ENCODE measurements at places on chromosomes 1 and 21. TPM values are rescaled to one million over a fixed set of nuclear protein-coding genes. Genes with fewer than 3 reads are reported as not detected.

RAB13 gene
- total RNA-seq, result 0.57 TPM

MCL1 gene
- 764 TPM for total RNA-seq

ITLN1 gene
- total RNA-seq, result not detected

SLC27A3 gene
- 8.3 TPM for total RNA-seq

EXTL1 gene
- not detected for total RNA-seq

HCRTR1 gene
- total RNA-seq, result not detected

HDGF gene
- total RNA-seq, result 87.6 TPM

CALML6 gene
- not detected for total RNA-seq

DNA sequence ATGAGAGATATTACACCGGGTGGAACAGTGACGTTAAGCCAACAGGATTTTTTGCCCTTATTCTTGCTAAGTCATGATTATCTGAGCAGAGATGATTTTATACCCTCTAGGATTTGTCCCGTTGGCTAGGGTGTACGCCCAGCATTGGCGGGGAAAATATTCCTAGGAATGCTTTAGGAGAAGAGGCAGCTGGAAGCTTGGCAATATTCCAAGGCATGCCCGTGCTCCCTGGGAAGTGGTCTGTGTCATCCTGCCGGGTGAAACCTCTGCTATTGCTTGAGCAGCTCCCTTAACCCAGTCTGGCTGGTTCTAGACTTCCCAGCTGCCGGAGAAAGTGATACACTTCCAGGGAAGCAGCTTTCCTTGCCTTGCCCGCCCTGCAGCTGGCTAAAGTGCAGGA lies 16.2 kb downstream of the CHRNB2 start:
- H3K36me3 ChIP-seq, result peaks cover 97% of the 10 kb centered on the region
- DNase-seq, result no peak

DNA sequence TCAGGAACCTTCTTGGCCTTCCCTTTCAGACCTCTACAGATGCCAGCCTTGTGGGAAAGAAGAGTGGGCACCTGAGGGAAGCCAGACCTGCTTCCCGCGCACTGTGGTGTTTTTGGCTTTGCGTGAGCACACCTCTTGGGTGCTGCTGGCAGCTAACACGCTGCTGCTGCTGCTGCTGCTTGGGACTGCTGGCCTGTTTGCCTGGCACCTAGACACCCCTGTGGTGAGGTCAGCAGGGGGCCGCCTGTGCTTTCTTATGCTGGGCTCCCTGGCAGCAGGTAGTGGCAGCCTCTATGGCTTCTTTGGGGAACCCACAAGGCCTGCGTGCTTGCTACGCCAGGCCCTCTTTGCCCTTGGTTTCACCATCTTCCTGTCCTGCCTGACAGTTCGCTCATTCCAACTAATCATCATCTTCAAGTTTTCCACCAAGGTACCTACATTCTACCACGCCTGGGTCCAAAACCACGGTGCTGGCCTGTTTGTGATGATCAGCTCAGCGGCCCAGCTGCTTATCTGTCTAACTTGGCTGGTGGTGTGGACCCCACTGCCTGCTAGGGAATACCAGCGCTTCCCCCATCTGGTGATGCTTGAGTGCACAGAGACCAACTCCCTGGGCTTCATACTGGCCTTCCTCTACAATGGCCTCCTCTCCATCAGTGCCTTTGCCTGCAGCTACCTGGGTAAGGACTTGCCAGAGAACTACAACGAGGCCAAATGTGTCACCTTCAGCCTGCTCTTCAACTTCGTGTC lies 995 bp upstream of the ZBTB48 start:
- no peaks in the 10 kb centered on the region for H3K36me3 ChIP-seq
- H3K27me3 ChIP-seq, result no peaks in the 10 kb centered on the region
- H3K4me3 ChIP-seq, result no peak overlapping the region

DNA sequence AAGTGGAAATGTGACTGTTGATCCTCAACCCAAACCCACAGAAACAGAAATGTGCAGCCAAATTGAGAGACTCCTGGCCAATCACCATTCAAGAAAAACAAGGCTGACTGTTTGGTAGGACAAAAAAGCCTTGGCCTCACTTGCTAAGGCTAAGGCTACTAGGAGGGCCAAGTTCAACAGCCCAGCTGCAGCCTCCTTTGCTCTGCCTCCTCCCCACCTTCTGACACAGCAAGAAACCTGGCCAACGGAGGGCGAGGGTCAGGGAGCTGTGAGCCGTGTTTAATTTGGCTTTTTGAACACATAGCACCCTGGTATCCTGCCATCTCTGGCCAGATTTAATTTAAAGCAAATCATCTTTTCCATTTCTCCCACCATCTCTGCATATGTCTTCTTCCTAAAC lies 165.8 kb upstream of the RAB4A start:
- H3K4me3 ChIP-seq, result no peak overlapping the region
- H3K27me3 ChIP-seq, result no peaks in the 10 kb centered on the region

- H3K4me3 ChIP-seq, result no peak overlapping the region
- no peaks in the 10 kb centered on the region for H3K27me3 ChIP-seq
- H3K36me3 ChIP-seq, result peaks cover 50% of the 10 kb centered on the region
- H3K4me1 ChIP-seq, result no peaks in the 10 kb centered on the region
- H3K27ac ChIP-seq, result no peak overlapping the region
Observed at GRCh38 chr1:207789792-207790787, 38.2 kb downstream of the CD46 start.

DNA sequence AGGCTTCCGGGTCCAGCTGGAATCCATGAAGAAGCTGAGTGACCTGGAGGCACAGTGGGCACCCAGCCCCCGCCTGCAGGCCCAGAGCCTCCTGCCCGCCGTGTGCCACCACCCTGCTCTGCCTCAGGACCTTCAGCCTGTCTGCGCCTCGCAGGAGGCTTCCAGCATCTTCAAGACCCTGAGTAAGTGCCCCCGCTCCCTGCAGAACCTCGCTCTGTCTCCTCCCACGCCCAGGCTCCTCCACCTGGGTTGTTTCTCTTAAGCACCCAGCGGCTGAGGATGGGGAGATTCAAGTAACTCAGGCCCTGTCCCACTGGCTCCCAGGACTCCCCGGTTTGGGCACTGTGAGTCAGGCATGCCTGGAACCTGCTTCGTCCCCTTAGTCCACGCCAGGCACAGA lies 1.5 kb downstream of the GUCA2B start:
- H3K36me3 ChIP-seq, result no peaks in the 10 kb centered on the region
- no peak overlapping the region for H3K27ac ChIP-seq
- peaks cover 3% of the 10 kb centered on the region for H3K27me3 ChIP-seq
- no peak overlapping the region for H3K4me3 ChIP-seq
- H3K4me1 ChIP-seq, result no peaks in the 10 kb centered on the region

- H3K27me3 ChIP-seq, result no peaks in the 10 kb centered on the region
- no peaks in the 10 kb centered on the region for H3K4me1 ChIP-seq
- H3K4me3 ChIP-seq, result no peak overlapping the region
- no peak for DNase-seq
- no peak overlapping the region for H3K27ac ChIP-seq
Observed at GRCh38 chr21:17343055-17343454, 169.8 kb upstream of the CXADR start.

DNA sequence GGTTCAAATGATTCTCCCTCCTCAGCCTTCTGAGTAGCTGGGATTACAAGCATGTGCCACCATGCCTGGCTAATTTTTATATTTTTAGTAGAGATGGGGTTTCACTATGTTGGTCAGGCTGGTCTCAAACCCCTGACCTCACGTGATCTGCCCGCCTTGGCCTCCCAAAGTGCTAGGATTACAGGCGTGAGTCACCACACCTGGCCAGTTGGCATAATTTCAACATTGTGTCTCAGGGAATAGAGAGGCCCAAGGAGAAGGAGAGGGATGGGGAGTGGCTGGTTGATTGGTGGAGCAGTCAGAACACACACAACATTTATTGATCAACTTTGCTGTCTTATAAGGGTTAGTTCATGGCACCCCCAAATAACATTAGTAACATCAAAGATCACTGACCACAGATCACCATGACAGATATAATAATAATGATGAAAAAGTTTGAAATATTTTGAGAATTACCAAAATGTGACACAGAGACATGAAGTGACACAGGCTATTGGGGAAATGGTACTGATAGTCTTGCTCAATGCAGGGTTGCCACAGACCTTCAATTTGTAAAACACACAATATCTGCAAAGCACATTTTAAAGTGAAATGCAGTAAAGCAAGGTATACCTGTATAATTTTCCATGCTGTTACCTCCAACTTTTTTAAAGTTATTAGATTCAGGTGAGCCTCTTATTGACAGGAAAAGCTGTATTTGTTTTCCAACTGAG lies 15.8 kb upstream of the CYB5R1 start:
- no peak overlapping the region for H3K27ac ChIP-seq
- peaks cover 11% of the 10 kb centered on the region for H3K27me3 ChIP-seq
- no peak overlapping the region for H3K4me3 ChIP-seq
- H3K4me1 ChIP-seq, result no peaks in the 10 kb centered on the region
- H3K36me3 ChIP-seq, result no peaks in the 10 kb centered on the region

GRCh38 chr1:157193219-157193618 lies 55.0 kb upstream of the ETV3 start:
- H3K36me3 ChIP-seq, result no peaks in the 10 kb centered on the region
- no peak overlapping the region for H3K4me3 ChIP-seq
- no peaks in the 10 kb centered on the region for H3K4me1 ChIP-seq

DNA sequence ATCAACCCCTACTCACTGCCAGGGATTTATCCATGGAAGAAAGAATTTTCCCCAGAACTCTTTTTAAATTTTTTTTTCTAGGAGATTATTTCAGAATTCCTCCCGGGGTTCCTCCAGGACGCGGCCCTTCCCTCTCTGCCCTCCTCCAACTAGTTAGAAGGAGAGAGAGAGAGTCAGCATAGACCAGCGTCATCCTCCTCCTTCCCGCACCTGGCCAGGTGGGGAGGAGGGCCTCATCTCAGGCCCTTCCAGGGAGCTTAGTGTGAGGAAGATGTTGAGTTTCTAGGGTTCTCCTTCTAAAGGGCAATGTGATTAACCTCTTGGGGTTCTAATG lies 63.6 kb downstream of the CDK18 start:
- no peak overlapping the region for H3K4me3 ChIP-seq
- DNase-seq, result no peak
- no peak overlapping the region for H3K27ac ChIP-seq
- no peaks in the 10 kb centered on the region for H3K36me3 ChIP-seq
- H3K27me3 ChIP-seq, result peaks cover 27% of the 10 kb centered on the region

- no peak for DNase-seq
- no peaks in the 10 kb centered on the region for H3K4me1 ChIP-seq
- H3K27me3 ChIP-seq, result no peaks in the 10 kb centered on the region
- no peak overlapping the region for H3K27ac ChIP-seq
Observed at GRCh38 chr1:8347635-8348034, 29.7 kb downstream of the SLC45A1 start.

- peaks cover 5% of the 10 kb centered on the region for H3K36me3 ChIP-seq
- no peaks in the 10 kb centered on the region for H3K27me3 ChIP-seq
- no peak for DNase-seq
- no peaks in the 10 kb centered on the region for H3K4me1 ChIP-seq
- no peak overlapping the region for H3K4me3 ChIP-seq
Observed at GRCh38 chr1:50542362-50542761, 119.1 kb upstream of the DMRTA2 start.

DNA sequence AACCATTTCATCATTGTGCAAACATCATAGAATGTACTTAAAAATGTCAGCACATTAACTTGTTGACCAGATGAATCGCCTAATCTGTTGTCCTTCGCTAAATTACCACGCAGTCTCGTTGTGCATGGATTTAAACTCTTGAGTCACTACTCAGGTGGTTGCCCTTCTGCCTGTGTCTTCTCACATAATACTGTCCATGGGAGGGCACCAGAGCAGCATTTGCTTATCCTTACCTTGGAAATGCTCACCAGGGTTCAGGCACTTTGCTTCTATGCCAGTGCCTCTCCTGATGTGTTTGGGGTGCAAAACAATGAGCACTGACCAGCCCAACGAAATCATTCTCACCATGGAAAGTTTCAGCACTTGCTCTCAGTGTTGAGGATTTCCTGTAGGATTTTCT lies 559.9 kb downstream of the RWDD3 start:
- no peak overlapping the region for H3K4me3 ChIP-seq
- no peak for DNase-seq
- H3K27ac ChIP-seq, result no peak overlapping the region
- no peaks in the 10 kb centered on the region for H3K36me3 ChIP-seq
- no peaks in the 10 kb centered on the region for H3K4me1 ChIP-seq

GRCh38 chr1:241513378-241513777 lies 6.2 kb downstream of the FH start:
- peaks cover 7% of the 10 kb centered on the region for H3K4me1 ChIP-seq
- no peak overlapping the region for H3K4me3 ChIP-seq
- DNase-seq, result no peak

GRCh38 chr1:5892329-5892728 lies 99.9 kb downstream of the NPHP4 start:
- no peaks in the 10 kb centered on the region for H3K4me1 ChIP-seq
- no peaks in the 10 kb centered on the region for H3K36me3 ChIP-seq
- no peak overlapping the region for H3K4me3 ChIP-seq
- DNase-seq, result no peak
- no peak overlapping the region for H3K27ac ChIP-seq

DNA sequence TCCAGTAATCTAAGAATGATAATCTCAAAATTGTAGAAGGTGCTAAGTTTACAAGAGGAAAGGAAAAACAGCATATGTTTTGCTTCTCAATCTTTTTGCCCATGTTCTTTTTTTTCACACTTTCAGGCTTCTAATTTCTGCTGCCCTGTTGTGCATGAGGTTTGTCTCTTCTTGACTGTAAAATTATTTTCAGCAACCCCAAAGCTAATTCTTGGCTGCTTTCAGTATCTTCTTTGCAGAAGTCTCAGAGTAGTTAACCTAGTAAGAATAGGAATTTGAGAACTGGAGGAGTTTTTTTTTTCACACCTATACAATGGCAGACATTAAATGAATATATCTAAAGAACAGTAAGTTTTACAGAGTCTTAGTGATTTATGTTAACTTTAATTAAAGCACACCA lies 26.4 kb downstream of the DENND2D start:
- no peaks in the 10 kb centered on the region for H3K27me3 ChIP-seq
- H3K27ac ChIP-seq, result no peak overlapping the region
- DNase-seq, result no peak
- peaks cover 36% of the 10 kb centered on the region for H3K36me3 ChIP-seq
- no peaks in the 10 kb centered on the region for H3K4me1 ChIP-seq
- H3K4me3 ChIP-seq, result no peak overlapping the region

DNA sequence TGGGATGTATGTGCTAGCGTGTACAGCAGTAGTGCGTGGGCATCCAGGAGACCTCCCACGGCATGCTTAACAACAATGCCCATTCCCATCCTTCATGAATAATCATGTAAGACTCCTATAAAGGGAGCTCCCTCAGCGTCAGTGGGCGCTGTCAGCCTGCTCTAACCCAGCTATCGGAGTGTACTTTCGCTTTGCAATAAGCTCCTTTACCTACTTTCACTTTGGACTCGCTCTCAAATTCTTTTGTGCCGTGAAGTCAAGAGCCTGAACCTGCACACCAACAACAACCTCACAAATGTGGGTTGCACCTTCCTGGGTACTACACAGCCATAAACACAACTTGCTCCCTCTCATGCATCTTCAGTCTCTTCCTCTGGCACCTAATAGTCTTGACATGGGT lies 114.8 kb upstream of the PAXBP1 start:
- no peaks in the 10 kb centered on the region for H3K27me3 ChIP-seq
- H3K4me1 ChIP-seq, result no peaks in the 10 kb centered on the region
- no peaks in the 10 kb centered on the region for H3K36me3 ChIP-seq
- peak; percentile 51 for DNase-seq
- H3K27ac ChIP-seq, result no peak overlapping the region

- peak; percentile 56 for DNase-seq
- H3K4me1 ChIP-seq, result no peaks in the 10 kb centered on the region
- H3K36me3 ChIP-seq, result peaks cover 91% of the 10 kb centered on the region
- H3K27me3 ChIP-seq, result no peaks in the 10 kb centered on the region
Observed at GRCh38 chr1:8862528-8862927, 16.0 kb downstream of the ENO1 start.

All from CD4-positive, CD25-positive, alpha-beta regulatory T cell (primary cell).